Upper lobe of right lung (tissue), 1 donor: ENCODE measurements at places on chromosomes 4 and X.

DNA sequence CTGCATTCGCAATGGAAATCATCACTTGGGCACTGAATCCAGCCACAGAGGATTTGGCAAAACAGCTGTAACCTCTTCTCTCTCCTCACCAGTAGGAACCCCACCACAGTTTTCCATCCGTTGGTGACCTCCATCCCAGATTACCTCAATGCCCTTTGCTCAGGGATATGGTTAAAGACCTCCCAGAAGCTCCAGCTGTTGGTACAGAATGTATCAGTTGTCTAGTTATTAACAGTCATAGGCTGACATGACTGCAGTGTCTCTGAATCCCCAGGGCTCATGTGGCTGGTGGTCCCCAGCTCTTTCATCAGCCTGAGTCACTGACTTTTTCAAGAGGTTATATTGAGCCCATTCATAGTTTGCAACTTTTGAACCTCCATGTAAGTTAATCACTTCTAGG lies 189.8 kb upstream of the HHIP start:
- no peak for DNase-seq

- no peak for DNase-seq
These were observed 598.1 kb downstream of the MID1IP1 start for GRCh38 chrX:39399387-39399786.

- no peak for DNase-seq
These were observed 163.9 kb upstream of the KIT start for GRCh38 chr4:54493862-54494261.

DNA sequence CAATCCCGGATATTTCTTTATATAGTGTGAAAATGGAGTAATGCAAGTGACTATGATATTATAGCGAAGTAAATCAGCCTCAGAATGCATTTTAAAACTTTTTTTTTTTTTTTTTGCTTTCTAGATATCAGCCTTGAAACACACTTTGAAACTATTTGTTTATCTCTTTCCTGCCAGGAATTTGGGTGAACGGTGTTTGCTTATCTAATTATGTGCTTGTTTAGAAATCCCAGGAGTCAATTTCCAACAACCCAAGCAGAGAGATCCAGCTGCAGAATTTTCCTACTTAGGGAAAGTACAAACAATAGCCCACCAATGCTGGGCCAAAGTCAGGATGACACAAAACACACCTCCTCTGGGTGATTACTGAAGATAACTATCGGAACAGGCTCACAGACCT lies 958.8 kb downstream of the PCDH18 start:
- DNase-seq, result no peak

DNA sequence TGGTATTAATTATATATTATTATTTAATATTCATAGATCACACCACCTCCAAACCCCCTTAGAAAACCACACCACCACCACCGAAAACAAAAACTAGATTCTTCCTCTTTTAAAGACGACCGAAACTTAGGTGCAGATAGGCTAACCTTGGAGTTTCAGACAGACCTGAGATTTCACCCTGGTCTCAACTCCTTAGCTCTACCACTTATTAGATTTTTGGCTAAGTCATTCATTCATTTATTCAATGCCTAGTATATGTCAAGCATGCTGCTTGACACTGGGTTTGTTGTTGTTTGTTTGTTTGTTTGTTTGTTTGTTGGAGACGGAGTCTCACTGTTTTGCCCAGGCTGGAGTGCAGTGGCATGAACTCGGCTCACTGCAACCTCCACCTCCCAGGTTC lies 9.5 kb upstream of the BMP2K start:
- no peak for DNase-seq

- DNase-seq, result no peak
These were observed 593.4 kb downstream of the GABRG1 start for GRCh38 chr4:45530498-45530897.

GRCh38 chr4:60589425-60589824 lies 610.7 kb upstream of the ADGRL3 start:
- no peak for DNase-seq

DNA sequence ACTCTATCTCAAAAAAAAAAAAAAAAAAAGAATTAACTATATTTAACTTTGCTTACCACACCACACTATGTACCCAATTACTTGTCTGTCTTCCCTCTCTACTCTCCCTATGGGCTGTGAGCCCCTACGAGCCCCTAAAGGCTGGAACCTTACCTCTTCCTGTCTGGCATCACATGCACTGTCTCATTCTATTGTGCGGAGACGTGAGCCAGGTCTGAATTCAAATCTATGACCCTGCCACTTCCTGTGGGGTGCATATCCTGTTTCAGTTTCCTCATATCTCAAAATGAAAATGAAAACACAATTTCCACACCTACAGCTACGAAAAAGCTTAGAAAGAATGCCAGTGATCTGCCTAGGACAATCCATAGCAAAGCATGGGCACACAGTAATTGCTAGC lies 42.9 kb upstream of the HS3ST1 start:
- no peak for DNase-seq
